ENCODE measurements at places on chromosomes 7 and 10.

DNA sequence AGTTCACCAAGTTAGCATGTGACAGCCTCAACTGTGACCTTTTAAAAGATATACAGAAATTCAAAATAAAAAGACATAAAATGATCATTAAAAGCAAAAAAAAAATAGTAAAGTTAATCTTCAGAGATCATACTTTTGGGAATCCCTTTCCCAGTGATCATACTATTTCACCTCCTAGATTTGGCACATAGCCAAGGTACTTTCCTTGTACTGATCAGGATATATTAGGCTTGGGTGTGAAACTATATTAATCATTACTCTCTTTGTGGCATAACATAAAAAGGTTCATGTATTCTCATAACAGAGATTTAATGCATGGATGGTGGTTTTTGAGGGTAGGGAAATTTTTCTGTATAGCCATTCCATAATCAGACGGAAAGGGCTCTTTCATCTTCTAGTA lies 109.6 kb upstream of the ZWINT start:
- no peak for DNase-seq

GRCh38 chr10:3530783-3531645 lies 254.0 kb downstream of the KLF6 start:
- peak; percentile 11 for DNase-seq

- peak; percentile 93 for DNase-seq
Observed at GRCh38 chr7:47153058-47153457, 428.9 kb downstream of the TNS3 start.

- no peak for DNase-seq
Observed at GRCh38 chr10:52030051-52030790, 283.9 kb upstream of the DKK1 start.

GRCh38 chr10:35928748-35929147 lies 286.7 kb upstream of the FZD8 start:
- no peak for DNase-seq

- no peak for DNase-seq
Observed at GRCh38 chr7:22694597-22695207, 32.3 kb upstream of the IL6 start.

DNA sequence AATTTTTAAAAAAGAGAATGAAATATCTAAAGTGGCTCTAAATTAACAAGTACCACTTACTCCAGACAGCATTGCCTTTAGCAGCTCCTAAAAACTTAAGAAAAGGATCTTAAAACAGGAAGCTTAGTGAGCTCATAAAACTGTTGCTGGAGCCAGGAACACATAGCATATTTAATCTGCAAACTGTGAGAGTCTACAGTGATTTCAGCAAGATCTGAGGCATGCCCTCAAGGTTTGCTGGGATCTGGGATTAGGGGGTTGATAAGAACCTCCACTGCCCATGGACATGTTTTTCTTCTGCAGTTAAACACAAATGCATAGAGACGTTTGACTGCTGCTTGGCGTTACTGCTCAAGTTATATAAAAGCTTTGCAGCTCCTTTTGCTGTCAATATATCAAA lies 3.8 kb downstream of the GLI3 start:
- peak; percentile 11 for DNase-seq

DNA sequence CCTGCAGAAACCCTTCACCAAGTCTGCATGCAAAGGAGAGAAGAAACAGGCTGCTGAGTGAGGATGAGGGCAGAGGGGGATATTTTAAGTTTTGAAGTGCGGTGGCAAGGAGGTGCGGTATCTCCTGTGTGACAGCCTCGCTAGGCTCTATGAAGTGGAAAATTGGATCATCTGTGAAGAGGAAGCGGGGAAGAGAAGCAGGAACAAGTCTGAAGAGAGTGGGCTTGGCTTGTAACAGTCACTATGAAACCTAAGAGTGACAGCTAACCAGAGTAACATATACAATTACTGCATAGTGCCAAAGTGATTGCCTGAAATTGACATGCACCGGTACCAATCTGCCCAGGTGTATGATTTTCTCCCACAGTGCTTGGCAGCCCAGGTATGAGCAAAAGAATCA lies 287.5 kb upstream of the KLF14 start:
- DNase-seq, result no peak

DNA sequence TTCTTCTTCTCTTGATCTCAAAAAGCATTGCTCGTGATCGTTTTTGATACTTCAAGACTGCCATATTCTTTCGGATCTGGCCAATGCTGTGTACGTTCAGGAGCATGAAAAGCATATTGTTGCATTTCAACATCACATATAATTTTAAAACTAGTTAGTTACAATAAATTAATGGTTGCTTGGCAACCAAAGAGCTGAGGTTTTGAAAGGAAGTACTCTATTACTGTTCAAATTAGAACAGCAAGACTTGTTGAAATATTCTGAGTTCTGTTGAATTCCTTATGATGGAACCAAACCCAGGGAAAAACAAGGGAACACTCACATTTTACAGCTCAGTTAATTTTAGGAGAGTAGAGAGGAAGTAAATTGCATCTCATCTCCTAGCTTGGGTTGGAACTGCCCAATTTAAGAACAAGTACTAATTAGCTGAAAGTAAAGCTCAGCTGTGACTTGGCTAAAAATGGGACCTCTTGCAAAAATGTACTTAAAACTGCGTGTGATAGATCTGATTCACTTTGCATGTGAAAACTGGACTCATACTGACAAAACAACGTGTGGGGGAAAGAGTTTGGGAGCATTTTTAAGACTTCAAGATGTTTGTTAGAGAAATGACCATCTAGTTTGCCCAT lies 21.2 kb downstream of the OR9A2 start:
- no peak for DNase-seq

DNA sequence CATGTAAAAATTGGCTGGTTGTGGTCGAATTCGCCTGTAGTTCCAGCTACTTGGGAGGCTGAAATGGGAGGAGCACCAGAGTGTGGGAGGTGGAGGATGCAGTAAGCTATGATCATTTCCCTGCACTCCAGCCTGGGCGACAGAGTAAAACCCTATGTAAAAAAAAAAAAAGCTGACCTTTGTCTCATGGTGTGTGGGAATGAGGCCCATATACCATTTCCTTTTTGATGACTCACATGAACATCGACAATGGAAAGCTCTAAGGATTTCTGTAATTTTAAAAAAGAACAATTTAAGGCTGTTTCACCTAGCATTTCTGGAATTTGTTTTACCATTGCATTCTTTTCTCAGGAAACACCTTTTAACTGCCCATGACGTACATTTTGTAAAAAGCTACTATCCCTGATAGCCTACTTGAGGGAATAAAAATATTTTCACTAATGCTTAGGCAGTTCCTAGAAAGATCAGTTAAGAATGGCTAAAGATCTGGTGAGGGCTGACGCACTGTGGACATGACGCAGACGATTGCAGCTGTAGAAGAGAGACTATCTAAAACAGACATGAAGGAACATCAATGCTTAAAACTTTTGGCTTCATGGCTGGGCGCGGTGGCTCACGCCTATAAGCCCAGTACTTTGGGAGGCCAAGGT lies 400.6 kb upstream of the IGFBP3 start:
- peak; percentile 3 for DNase-seq

GRCh38 chr10:87861566-87861952 lies 1.8 kb downstream of the KLLN start:
- DNase-seq, result peak; percentile 88

DNA sequence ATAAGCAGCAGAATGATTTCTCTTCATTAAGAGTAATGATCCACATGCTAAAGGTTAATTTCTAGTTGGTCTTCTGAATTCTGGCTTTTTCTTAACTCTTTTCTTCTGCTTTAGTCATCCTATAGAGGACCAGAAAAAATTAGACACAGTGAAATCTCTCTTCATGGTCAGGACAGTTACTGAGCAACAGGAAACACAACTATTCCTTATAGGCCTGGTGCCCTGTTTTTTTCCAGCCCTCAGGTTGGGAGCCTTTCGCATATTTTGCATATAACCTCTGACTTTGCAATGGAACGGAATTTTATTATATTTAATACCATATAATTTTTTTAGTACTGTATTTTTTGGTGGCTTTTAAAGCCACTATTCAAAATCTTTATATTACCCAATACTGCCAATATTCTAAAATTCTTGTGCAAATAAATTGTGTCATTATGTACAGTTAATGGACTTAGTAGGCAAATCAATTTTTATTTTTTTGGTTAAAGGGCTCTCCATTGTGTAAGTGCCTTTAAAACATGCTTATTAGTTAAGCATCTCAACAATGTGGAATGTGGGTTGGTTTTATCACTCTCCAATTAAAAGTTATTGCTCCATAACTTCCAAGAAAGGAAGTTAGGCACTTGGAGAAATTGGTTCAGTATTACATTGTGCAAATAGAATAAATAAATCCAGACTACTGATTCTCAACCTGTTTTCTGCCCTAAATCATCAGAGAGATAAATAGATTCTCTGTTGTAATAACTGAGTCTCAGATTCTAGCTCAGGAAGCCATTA lies 22.5 kb downstream of the ARL4A start:
- peak; percentile 57 for DNase-seq

GRCh38 chr10:79191951-79192676 lies 123.3 kb downstream of the ZMIZ1 start:
- no peak for DNase-seq

- no peak for DNase-seq
Observed at GRCh38 chr7:114084002-114084471, 165.2 kb upstream of the PPP1R3A start.

- no peak for DNase-seq
Observed at GRCh38 chr7:95874541-95875265, 102.3 kb downstream of the DYNC1I1 start.

DNA sequence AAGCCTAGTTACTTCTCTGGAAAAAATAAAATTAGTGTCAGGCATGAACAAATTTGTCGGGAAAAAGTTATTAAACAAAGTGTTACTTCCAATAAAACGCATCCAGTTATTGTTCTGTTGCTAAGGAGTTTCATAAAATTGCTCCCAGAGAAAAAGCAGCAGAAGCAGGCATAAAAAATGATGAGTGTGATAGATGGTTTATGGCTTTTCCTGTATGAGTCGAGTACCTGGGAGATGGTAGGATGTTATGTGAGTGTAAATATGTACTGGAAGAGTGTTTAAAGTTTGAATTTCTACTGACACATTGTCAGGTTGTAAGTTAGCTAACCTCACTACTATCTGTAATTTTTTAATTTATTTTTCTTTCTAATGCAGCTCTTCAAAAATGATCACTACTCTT lies 390.7 kb downstream of the ARL4A start:
- DNase-seq, result no peak

DNA sequence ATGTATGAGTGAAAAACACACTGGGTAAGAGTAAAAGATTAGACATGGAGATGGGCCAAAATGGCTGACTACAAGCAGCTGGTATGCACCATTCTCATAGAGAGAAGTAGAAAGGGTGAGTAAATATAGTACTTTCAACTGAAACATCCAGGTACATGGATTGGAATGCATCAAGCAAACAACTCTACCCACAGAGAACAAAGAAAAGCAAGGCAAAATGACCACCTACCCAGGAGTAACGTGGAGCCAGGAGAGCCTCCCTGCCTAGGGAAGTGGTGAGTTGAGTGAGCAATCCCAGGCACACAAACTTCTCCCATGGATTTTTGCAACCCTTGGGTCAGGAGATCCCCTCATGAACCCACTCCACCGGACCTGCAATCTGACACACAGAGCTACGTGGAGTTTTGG lies 212.8 kb downstream of the PTN start:
- peak; percentile 25 for DNase-seq

GRCh38 chr10:8389630-8390029 lies 335.1 kb downstream of the GATA3 start:
- DNase-seq, result no peak

- DNase-seq, result no peak
Observed at GRCh38 chr7:142301299-142301698, 43.4 kb upstream of the PRSS58 start.

- DNase-seq, result no peak
Observed at GRCh38 chr10:107790271-107790670, 625.8 kb upstream of the SORCS1 start.

GRCh38 chr7:25663877-25664276 lies 435.6 kb upstream of the NPVF start:
- DNase-seq, result no peak

DNA sequence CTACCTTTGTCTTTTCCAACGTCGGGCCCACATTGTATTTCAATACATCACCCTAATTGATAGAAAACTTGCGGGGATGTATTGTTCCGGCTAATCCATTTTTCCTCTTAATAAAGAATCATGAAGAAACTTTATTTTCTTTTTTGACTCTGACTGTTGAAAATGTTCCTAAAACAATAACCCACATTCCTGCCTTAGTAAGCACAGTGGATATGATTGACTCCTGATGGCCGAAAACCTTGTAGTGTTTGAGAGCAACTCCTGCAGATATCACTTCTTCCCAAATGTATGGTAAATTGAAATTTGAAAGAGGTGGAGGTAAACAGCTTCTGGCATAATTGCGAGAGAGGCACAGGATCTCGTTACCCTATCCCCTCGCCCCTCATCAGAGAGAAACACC lies 65.7 kb downstream of the BICC1 start:
- DNase-seq, result no peak

GRCh38 chr10:107666214-107666613 lies 501.7 kb upstream of the SORCS1 start:
- no peak for DNase-seq
